ENCODE measurements at places on chromosomes 3 and 15.

DNA sequence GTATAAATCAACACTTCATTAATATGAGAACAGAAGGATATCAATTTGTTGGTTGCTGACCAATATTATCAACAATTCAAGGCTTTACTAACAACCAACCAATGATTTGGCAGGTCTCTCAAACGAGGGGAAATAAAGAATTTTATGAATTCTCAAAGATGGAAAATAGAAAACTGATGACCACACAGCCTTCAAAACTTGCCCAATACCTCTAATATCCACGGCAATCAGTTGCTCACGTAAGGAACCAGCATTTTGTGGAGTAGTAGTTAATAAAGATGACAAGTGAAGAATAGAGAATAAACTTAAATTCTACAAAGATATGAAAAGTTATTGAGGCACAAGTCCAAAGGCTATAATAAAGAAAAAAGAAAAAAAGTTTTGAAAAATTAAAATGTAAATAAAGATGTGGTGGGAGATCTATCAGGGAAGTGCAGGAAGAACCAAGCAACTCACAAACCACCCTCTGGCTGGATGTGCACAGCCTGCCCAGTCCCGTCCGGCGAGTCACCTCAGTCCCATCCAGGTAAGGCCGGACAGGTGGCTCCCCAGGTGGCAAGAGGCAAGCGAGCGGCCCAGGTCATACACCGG is 808 bp downstream of the GK5 start:
- no peak for DNase-seq

GRCh38 chr3:40985195-40985594 is 214.1 kb upstream of the CTNNB1 start:
- no peak for DNase-seq

DNA sequence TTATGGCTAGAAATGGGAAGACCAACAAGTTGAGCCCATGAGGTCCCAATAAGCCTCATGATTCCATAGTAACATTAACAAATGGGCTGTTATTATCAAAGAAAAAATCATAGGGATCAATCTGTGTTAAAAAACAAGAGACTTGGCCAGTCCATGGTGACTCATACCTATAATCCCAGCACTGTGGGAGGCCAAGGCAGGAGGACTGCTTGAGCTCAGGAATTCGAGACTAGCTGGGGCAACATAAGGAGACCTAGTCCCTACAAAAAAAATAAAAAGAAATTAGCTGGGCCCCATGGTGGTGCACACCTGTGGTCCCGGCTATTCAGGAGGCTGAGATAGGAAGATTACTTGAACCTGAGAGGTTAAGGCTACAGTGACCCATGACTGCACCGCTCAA is 124.8 kb downstream of the DMXL2 start:
- no peak for DNase-seq

GRCh38 chr15:80161468-80162016 is 8.7 kb downstream of the FAH start:
- DNase-seq = no peak
